ENCODE measurements at places on chromosomes 12 and 14.

- no peak for DNase-seq
Measured at GRCh38 chr12:127150956-127151355, 1116.0 kb upstream of the TMEM132C start.

DNA sequence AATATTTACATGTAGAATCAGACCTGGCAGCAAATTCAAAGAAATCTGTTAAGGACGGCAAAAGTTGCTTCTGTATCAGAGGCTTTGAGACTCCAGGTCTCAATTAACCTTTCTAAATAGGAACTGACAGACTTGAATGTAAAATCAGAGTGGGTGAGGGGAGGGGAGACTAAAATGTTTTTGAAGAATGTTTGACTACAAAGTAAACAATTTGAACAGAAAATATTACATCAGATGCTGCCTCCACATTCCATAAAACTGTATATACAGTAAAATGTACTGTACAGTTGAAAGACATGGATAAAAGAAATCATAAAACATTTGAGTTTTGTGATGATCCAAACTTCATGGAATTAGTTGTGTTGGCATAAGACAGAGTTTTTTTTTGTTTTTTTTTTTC, 49.5 kb upstream of the POC1B start:
- no peak for DNase-seq

GRCh38 chr12:78293059-78293686, 462.5 kb downstream of the NAV3 start:
- no peak for DNase-seq

GRCh38 chr14:39673270-39673711, 241.1 kb upstream of the FBXO33 start:
- no peak for DNase-seq

DNA sequence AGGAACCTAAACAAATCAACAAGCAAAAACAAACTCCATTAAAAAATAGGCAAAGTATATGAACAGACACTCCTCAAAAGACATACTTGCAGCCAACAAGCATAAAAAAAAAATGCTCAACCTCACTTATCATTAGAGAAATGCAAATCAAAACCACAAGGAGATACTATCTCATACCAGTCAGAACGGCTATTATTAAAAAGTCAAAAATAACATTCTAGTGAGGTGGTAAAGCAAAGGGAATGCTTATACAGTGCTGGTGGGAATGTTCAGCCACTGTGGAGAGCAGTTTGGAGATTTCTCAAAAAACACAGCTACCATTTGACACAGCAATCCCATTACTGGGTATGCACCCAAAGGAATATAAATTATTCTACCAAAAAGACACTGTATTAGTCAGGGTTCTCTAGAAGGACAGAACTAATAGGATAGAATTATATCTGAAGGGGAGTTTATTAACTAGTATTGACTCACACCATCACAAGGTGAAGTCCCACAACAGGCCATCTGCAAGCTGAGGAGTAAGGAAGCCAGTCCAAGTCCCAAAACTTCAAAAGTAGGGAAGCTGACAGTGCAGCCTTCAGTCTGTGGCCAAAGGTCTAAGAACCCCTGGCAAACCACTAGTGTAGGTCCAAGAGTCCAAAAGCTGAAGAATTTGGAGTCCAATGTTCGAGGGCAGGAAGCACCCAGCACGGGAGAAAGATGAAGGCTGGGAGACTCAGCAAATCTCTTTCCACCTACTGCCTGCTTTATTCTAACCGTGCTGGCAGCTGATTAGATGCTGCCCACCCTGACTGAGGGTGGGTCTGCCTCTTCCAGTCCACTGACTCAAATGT, 101.6 kb upstream of the KRAS start:
- no peak for DNase-seq

- DNase-seq, result no peak
Measured at GRCh38 chr12:62799766-62800406, 135.1 kb downstream of the PPM1H start.

- DNase-seq, result no peak
Measured at GRCh38 chr14:105005329-105005928, 15.5 kb downstream of the CDCA4 start.

DNA sequence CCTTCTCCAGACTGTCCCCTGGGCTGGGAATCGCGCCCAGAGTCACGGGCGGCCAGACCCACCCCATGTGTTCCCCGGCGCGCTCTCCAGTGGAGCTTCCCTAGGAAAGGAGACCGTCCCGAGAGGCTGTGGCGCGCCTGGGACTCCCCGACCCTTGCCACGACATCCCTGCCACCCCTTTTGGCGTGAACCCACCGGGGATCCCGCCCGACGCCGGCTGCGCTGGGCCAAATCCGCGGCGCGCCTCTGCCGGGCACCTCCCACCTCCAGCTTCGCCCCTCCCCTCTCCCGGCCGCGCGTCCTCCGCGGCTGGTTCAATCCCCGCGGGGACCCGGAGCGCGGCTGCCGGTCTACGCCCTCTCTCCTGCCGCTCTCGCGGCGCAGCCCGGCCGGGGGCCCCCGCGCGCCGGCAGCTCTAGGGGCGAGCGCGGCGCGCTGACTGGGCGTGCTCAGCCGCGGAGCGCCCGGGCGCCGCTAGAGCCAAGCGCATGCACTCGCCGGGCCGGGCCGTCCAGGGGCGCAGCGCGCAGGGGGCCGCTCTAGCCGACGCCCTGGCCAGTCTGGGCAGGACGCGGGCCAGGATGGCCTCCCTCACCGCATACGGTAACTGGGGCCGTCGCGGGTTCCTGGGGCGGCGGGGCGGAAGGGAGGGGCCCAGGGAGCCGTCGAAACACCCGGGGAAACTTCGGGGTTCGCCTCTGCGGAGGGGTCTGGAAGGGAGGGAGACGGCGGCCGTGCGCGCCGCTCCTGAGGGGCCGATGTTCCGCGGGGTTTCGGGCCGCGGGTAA, 77.4 kb upstream of the ANO4 start:
- no peak for DNase-seq

DNA sequence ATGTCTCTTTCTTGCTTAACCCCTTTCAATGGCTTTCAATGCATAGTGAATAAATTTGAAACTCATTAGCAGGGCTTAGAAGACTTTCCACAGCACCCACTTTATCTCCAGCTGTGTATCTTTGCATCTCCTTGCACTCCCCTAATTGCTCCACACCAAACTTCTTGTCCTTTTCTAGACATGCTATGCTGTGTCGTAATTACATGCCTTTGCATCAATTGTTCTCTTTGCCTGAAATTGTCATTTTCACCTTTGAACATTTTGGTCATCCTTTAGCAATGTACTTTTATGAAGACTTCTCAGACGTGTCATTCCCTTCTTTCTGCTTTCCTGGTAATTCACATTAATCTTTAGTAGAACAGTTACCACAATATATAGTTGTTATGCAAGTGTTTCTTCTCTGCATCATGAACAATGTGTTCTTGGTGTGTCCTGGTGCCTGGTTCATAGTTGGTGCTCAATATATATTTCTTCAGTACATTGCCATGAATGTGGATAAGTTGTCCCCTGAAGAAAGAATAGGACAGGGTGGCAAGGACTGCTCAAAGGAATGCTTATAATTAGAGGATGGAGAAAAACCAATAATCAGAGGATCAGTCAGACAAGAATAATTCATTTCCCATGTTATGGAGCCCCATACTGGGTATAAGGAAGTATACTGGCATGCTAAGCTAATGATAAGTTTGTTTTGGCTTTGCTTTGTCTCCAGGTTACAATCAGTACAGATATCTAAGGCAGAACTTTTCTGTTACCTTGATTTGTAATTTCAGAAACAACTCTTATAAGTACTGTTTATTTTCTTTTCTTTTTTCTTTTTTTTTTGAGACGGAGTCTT, 27.2 kb downstream of the ARF6 start:
- no peak for DNase-seq

DNA sequence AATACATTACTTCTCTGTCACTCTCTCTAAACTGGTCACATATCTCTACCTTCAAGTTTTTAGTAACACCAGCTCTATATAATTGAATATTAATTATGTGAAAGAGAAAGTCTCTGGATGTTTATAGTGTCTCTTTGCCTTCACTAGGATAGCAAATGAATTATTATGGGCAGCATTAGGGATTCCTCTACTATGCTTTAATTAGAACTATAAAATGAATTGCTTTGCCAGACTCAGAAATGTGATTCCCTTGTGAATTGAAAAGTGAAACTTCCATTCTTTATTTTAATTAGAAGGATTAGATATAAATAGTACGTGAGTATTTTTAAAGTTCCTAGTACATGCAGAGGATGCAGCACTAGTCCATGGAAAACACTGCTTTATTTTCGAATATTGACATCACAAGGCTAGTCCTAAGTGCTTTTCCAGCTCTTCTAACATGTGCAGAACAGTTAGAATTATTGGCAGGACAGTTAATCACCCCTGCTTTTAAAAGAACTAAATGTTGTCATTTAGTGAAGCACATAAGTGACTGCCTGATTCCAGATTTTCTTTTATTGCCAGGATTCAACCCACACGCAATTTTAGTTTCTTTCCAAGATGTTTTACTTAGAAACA, 23.0 kb upstream of the REP15 start:
- DNase-seq, result no peak

DNA sequence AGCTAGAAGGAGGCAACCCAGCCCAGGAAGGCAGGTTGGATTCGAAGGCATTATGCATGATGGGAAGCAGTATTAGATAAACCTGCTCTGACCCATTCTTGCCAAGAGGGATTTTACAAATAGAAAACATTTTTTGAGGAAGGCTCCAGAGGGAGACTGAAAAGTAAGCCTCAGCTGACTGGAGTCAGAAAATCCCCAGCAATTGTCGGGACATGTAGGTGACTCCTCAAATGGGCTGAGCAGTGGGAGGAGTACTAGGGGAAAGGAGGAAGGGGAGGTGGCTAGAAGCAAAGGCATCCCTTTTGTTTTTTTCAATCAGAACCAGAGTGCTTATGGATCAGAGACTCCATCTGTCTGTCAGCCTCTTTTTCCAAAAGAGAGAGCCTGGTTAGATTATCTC, 138.1 kb upstream of the NTF3 start:
- no peak for DNase-seq
